ENCODE measurements at places on chromosomes 2 and 18. TPM values are rescaled to one million over a fixed set of nuclear protein-coding genes. Genes with fewer than 3 reads are reported as not detected.

Gene PFN4
- not detected for total RNA-seq

Gene RNF144A
- 13.7 TPM for total RNA-seq

Gene CAPN14
- 0.14 TPM for total RNA-seq

Gene KCNS3
- total RNA-seq, result not detected

Gene CHAC2
- total RNA-seq, result 26.9 TPM

- no peak for DNase-seq
Measured at GRCh38 chr2:8232871-8233270, 449.0 kb upstream of the ID2 start.

GRCh38 chr2:58227171-58227917 is 13.8 kb downstream of the FANCL start:
- no peak for DNase-seq

DNA sequence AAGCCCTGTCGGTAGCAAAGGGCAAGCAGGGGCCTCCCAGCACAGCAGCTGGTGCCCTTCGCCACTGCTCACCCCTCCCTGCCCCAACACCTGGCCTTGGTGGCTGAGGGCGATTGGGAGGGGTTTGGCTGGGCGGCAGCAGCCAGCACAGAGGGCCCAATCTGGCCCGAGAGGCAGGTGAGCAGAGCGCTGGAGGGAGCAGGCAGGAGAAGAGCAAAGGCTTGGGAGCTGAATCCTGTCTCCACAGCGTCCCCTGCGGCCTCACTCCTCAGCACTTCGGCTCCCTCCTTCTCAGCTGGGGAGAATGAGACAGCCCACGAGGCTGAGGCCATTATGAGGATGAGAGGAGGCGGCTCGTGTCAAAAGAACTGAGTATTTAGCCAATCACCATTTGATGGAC is 74.9 kb upstream of the TAF1B start:
- DNase-seq, result no peak

DNA sequence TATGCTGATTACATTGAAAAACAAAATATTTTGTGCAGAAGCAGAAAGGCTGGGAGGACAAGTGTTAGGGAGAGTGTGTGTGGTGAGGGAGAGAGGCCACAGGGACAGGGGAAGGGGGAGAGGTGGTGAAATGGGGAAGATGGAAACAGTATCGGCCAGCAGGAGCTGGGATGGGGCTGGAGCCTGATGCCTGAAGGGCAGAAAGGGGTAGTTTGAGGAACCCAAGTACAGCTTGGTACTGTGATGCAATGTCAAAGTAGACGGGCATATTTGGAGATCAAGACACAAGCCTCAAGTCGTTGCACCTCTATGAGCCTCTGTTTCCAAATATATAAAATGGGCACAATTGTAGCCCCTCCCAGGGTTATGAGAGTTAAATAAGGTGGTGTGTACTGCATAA is 152.1 kb downstream of the LPIN1 start:
- DNase-seq, result no peak

DNA sequence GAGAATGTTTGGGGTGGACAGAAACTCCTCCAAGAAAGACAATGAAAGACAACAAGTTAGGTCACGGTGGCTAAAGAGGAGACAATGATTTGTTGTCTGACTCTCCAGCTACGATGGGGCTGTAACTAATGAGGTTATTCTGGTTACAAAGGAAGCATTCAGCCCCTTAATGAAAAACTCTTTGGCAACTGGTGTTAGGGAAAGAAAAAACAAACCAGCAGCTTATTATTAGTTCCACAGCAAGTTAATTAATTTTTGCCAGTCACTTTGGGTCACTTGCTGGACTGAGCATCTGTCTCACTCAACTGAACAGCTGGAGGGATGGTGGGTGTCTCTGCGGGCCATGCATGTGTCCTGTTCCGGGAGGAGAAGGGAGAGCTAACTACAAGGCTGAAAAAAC is 263.7 kb downstream of the ALK start:
- no peak for DNase-seq

DNA sequence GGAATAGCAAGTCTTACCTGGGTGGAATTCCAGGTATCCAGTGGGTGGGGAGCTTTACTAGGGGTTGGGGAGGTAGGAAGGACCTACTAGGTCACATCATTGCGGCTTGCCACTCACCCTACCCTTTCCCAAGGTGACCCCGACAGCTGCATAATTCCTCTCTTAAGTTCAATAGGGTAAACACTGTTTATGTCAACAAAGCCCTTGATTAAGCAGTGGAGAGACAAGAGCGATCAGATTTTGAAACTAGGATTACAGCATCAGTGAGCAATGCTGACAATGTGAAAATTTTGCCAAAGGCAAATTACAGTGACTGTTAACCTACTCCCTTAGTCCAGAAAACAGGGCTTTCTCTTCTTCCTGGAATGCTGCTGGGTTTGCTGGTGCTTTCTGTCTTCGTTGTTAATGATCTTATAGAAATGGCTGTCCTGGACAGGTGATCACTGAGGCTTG is 14.5 kb downstream of the SLC19A3 start:
- DNase-seq, result no peak

DNA sequence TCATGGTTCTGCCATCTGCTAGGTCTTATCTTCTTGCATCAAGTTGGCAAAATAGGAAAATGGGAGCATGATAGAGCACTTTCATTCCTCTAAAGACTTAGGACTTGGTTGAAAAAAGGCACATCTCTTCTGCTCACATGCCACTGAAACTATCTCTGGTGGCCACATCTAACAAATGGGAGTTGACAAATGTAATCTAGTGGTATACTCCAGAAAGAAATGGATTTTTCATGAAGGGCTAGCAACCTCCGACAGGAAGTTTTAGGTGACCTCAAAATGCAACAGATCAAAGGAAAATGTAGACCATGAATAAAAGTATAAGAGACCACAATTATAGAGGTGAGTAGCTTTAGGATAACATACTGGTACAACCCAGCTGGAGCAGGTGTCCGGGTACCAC is 224.1 kb downstream of the SETBP1 start:
- DNase-seq, result no peak

GRCh38 chr18:39184176-39184575 is 1618.6 kb upstream of the CELF4 start:
- no peak for DNase-seq

Data from activated T-cell treated with anti-CD3 and anti-CD28 coated beads, Interleukin-2, amount 50 U/mL, for 4 hours (primary cell).